ENCODE measurements at places on chromosomes 5 and 9.

- DNase-seq = no peak
Measured at GRCh38 chr5:28408651-28409050, 1370.3 kb upstream of the CDH9 start.

- DNase-seq = no peak
Measured at GRCh38 chr9:119483153-119483552, 113.9 kb upstream of the BRINP1 start.

- no peak for DNase-seq
Measured at GRCh38 chr5:115532517-115532916, 12.1 kb downstream of the FEM1C start.

GRCh38 chr9:5947912-5948311, 57.2 kb downstream of the MLANA start:
- no peak for DNase-seq

- DNase-seq = no peak
Measured at GRCh38 chr9:110602281-110602680, 22.7 kb upstream of the SVEP1 start.

GRCh38 chr9:6777213-6777902, 19.6 kb downstream of the KDM4C start:
- no peak for DNase-seq

GRCh38 chr5:86968301-86968753, 299.4 kb upstream of the RASA1 start:
- peak; percentile 52 for DNase-seq

Data from AML-193 (cell line).